Activated T-cell treated with anti-CD3 and anti-CD28 coated beads for 24 hours (primary cell): ENCODE measurements at places on chromosomes 12 and 14.

DNA sequence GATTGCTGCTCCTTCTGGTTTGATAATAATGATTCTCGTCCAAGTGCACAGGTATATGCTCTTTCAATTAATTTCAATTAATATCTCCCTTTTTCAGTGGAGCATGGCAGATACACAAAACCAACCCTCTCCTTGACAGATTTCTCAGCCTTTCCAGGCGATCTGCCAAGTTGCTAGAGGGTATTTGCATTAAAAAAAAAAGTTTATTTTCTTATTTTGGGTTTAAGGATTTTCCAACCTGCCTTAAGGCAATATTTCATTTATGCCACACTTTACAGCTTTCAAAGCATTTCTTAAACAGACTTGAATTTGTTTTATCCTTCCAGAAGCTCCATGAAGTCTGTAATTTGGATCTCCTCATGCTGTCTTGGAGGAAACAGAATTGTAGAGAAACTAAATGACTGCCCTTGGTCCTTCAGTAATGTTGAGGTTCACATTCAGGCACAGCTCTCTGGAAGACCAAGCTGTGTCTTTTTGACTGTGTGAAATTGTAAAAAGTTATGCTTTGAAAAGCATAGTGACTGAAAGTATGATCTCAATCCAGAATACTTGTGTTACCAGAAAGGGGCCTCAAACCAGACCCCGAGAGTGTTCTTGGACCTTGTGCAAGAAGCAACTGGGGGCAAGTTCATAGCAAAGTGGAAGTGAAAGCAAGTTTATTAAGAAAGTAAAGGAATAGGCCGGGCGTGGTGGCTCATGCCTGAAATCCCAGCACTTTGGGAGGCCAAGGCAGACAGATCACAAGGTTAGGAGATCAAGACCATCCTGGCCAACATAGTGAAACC is 2.3 kb downstream of the DGLUCY start:
- no peak for DNase-seq

- peak; percentile 14 for DNase-seq
These were observed 17.3 kb upstream of the STAC3 start for GRCh38 chr12:57268264-57268663.

DNA sequence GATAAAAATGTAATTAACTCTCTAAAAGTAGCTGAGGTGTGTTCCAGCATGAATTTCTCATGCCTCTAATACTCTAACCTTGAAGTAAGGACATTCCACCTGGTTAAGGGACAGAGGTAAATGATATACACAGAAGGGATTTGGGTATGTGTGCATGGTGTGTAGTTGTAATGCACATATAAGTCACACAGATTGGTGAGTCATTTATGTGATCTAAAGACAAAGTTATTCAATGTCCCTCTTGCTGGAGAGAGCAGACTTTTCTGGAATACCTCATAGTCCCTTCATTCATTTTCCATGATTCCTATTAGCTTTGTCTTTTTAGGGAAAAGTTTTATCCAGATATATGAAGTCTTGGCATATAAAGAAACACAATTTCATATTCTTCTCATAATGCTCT is 234.9 kb downstream of the SNAPC1 start:
- no peak for DNase-seq

GRCh38 chr14:49049711-49050110 is 536.5 kb downstream of the RPS29 start:
- no peak for DNase-seq

GRCh38 chr12:124595444-124595843 is 28.0 kb upstream of the NCOR2 start:
- DNase-seq, result no peak

- DNase-seq, result no peak
These were observed 10.7 kb downstream of the SLC25A29 start for GRCh38 chr14:100295376-100296105.

DNA sequence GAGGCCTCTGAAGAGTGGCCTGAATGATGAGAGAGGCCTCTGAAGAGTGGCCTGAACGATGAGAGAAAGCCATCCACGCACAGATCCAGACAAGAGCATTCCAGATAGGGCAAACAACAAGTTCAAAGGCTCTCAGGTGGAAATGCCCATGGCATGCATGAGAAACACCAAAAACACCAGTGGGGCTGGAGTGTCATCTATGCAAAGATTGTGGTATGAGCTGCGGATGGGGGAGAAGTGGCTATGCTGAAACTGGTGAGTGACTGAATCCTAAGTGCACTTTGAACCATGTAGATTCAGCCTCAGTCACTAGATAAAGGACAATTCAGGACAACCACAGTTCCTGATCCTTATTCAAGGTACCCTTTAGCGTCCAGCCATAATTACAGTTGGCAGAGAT is 79.4 kb upstream of the GZMB start:
- DNase-seq, result no peak

DNA sequence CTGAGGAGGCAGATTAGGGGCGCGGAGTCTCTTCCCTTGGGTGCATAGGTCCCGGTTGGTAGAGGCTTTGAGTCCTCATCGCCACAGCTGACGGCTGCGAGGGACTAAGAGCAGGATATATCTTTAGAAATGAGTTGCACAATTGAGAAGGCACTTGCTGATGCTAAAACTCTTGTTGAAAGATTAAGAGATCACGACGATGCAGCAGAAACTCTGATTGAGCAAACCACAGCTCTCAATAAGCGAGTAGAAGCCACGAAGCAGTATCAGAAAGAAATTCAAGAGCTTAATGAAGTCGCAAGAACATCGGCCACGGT is 22.1 kb downstream of the SPATS2 start:
- DNase-seq, result no peak

GRCh38 chr14:95523051-95523814 is 6.8 kb upstream of the SYNE3 start:
- DNase-seq, result no peak

DNA sequence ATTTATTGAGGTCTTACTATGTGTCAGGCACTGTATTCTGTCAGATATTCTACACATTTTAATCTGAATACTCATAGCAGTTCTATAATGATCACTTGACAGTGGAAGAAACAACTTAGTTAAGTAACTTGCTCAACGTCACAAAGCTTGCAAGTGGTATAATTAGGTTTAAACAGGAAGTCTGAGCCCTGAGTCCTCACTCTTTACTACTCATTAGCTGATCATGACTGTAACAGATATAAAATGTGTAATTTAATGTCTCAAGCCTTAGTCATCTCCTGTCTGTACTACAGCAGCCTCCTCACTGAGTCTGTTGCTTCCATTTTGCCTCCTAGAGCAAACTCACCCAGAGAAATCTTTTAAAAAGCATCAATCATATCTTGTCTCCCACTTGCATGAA is 38.9 kb downstream of the PPP4R4 start:
- no peak for DNase-seq

DNA sequence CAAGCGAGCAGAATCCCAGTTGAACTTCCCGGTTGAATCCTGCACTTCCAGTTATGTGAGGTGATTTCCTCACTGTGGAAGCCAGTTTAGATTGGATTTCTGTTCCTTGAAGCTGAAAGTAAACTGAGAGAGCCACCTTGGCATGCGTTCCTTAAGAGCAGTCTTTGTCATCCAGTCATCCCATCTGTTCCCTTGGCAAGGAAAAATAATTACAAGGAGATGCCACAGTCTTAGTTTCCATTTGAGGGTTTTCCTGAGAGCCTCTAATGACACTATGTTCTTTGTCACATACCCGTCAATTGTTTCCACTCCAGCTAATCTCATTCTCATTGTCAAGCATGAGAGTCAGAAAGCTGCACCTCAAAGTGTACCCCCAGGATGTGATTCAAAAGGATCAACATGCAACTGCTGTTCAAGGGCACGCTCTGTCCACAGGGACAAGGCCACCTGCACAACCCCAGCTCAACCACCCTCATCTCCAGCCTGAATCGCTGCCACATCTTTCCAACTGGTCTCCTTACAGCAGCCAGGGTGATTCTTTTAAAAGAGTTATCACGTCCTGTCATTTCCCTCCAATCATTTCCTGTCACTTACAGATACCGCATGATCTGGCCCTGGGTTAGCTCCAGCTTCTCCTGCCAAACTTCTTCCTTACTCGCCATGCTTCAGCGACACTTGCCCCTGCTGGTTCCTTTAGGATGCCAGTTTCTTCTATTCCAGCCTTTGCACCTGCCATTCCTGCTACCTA is 18.0 kb upstream of the TCP11L2 start:
- DNase-seq, result no peak

GRCh38 chr14:60645126-60645741 is 4.0 kb downstream of the SIX1 start:
- DNase-seq, result no peak

GRCh38 chr14:36856095-36856878 is 194.6 kb downstream of the PAX9 start:
- DNase-seq, result no peak

DNA sequence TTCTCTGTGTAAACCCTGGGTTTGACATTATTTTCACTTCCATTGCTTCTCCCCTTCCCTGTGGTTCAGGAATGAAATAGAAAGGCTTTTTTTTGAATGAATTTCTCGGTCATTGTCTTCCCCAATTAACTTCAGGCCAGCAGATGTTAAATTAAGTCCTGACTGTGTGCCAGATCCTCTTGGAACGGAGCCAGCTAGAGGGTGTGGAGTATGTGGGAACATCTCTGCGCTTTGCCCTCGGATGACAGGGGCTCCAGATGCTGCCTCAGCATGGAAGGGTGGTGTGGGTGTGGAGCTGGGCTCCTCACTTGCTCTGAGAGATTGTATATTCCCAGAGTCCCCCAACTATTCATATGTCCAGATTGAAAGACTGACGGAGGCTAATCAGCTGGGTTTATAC is 13.1 kb downstream of the KRT85 start:
- DNase-seq, result no peak

DNA sequence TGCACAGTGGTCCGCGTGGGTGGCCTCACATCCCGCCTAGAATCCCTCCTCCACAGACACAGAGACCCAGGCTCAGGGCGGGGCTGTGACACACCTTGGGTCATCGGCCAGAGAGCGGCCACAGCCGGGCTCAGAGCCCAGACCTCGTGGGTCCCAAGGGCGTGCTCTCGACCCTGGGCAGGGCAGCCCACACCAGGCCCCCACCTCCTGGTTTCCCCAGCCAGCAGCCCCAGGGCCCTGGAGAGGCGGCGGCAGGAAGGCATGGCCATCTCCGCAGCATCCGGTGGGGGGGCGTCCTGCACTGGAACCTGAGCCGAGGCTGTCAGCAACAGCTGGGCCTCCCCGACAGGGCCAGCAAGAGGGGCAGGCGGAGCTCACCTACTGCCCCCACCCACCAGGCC is 15.2 kb downstream of the JAG2 start:
- DNase-seq, result no peak

- no peak for DNase-seq
These were observed 194.8 kb downstream of the GRIN2B start for GRCh38 chr12:13786646-13787045.

GRCh38 chr14:37590428-37591139 is 4.5 kb downstream of the FOXA1 start:
- no peak for DNase-seq

GRCh38 chr12:76866726-76867125 is 12.1 kb downstream of the CSRP2 start:
- DNase-seq, result no peak

GRCh38 chr14:53715193-53715721 is 241.4 kb downstream of the BMP4 start:
- DNase-seq, result no peak

GRCh38 chr12:114672817-114673168 is 11.2 kb downstream of the TBX3 start:
- DNase-seq, result no peak
